ENCODE measurements at places on chromosomes 5 and 9.

DNA sequence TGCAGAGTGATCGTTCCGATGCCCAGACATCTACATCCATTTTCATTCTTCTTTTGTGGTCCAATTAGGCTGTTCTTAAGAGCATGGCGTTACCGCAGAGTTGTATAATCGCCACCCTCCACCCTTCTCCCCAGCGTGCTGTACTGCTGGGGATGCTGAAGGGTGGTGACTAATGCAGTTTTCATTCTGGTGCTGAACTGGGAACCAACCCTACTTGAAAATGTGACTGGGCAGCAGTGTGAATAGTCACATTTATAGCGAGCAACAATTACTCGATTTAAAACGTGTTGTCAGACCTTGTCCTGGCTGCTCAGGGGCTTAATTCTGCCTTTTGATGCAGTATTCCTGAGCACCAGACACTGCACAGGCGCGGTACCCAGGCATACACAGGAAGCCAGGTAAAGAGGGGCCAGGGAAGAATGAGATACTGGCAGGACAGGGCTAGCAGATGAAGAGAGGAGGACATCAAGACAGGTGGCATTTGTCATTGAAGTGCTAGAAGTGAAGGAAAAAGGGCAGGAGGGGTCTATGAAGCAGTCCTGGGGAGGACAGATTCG is 719 bp upstream of the ISCA1 start:
- no peak for DNase-seq

GRCh38 chr5:91373006-91373405 is 10.1 kb downstream of the ARRDC3 start:
- no peak for DNase-seq

DNA sequence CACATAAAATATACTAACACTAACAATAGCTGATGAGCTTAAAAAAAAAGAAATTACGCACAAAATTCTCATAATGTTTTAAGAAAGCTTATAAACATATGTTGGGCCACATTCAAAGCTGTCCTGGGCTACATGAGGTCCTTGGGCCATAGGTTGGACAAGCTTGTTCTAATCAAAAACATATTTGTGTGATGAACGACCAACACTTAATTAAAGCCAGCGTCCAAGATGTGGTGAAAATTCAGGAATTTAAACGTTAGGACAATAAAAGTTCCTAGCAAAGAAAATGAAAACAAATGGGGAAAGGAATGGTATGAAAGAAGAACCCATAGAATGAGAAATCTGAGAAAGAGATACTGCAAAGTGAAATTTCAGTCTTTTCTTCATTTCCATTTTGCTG is 429.6 kb upstream of the DMAC1 start:
- no peak for DNase-seq

DNA sequence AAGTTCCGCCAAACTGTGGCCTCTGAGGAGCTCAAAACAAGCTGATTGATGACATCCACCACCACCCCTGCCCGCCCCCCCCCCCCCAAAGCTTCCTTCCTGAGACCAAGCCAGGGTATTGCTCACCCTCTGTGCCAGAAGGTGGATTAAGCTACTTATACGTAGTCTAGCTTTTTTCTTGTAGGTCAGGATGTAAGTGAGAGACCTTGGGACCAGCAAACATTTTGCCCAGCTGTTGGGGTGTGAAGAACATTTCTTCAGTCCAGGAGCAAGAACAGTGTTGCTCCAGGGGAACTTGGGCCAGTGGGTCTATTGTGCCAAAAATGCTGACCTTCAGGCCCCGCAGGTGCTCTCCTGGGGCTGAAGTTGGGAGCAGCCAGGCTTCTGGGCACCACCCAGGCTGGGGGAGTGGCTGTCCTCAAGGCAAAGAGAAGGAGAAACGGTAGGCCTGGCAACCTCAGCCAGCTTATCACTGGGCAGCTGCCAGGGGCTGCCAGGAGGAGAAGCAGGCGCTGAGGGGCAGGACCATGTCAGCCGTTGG is 18.0 kb downstream of the NEURL1B start:
- DNase-seq = no peak

DNA sequence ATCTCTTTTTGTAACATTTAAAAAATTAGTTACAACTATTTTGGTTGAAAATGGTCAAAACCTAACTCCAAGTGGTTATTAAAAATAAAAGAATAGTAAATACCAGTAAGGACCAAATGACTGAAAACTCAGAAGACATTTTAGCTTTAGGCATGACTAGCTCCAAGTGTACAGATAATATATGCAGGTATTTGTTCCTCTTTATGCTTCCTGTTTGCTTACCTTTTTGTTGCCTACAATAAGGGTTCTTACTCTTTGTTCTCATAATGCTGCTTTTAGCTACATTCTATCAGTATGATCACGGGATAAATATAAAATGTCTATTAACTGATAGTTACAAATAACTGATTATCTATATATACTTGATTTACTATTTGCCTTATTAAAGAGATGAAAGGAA is 259.6 kb downstream of the CDH12 start:
- no peak for DNase-seq
